HuH-7.5 (cell line): ENCODE measurements at places on chromosomes 3 and 15.

DNA sequence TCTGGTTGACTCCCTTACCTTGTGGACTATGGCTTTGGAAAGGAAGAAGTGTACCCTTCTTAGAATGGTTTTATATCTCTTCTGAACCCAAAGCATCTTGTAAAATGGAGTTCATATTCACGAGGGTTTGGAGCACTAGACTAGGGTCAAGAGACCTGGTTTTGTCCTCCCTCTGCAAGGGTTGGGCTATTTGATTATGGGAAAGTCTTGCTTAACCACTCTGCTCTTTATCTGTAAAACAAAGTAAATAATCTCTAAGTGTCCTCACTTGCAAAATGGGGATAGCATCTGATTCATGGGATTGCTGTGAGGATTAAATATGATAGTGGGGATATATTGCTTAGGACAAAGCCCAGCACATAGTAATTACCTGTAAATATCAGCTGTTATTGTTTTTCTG is 17.9 kb upstream of the SLC2A2 start:
- no peak for DNase-seq

GRCh38 chr3:13069495-13069894 is 3.7 kb downstream of the IQSEC1 start:
- no peak for DNase-seq

GRCh38 chr3:127120851-127121647 is 71.9 kb upstream of the PRR23E start:
- no peak for DNase-seq

DNA sequence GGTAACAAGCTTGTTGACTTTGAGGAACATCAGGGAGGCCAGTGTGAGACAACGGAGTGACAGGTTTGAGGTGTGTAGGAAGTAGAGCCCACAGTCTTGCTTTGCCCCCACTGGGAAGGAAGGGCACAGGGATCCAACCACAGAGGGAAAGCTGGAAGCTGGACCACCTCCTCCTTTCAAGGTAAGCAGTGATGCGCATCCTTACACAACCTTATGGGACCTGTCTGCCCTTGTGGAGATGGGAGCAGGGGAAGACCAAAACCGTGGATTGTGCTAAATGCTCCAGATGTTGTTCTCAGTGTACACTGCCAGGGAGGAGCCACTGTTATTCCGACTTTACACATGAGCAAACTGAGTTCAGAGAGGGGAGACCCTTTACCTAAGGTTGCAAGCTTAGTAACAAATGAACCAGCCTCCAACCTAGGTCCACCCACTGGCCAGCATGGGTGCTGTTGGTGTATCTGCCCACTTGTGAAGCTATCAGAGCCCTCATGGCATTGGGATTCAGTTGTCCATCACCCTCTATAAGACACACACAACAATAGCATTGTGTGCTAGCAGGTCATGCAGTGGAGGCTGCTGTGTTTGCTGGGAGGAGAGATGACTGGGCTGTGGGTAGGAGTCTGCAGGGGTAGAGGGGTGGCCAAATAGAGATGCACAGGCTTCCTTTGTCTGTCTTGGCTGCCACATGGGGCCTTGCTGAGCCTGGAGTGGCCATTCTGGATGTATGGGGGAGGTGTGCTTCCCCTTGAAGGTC is 586 bp upstream of the LSMEM2 start:
- DNase-seq = no peak

GRCh38 chr15:45550436-45550835 is 27.9 kb upstream of the SLC30A4 start:
- DNase-seq = no peak

DNA sequence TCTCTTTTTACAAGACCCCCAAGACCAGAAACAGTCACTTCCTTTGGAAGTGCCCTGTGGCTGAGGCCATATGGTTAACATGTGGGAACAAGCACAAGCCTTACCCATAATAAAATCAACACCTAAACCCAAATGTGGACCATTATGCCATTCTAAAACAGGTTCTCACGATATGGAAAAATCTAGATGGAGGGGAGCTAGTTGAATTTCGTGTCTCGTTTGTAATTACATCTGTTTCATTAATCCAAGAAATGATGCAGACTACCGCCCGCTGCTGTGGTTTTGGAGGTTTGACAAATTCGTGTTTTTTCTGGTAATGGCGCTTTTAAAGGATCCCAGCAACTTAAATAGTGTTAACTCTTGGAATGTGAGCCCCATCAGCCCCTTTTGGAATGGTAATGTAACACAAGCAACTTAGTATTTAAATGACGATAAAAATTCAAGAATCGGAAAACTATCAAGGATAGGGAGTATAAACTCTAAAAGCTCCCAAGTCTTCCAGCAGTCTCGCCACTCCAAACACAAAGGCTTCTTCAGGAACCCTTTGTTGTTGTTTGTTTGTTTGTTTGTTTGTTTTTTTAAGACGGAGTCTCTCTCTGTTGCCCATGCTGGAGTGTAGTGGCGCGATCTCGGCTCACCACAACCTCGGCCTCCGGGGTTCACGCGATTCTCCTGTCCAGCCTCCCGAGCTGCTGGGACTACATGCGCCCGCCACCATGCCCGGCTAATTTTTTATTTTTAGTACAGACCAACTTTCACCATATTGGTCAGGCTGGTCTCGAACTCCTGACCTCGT is 1.1 kb downstream of the CNBP start:
- no peak for DNase-seq

DNA sequence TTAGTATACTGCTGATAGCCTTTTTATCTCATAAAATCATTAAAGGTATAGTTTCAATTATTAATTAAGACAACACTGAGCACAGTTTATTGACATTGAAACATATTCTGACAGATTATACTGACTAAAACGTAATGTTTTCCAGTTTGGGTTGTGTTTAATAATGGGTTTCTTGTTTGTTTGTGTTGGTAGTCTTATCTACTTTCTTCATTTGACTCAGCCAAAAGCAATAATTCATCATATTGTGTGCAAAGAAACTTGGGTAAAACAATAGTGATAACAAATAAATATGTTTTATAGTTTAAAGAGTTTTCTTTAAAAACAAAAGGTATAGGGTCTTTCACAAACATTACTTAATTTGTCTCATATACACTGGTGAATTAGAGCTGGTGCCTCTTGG is 629.2 kb upstream of the AGTR1 start:
- no peak for DNase-seq

DNA sequence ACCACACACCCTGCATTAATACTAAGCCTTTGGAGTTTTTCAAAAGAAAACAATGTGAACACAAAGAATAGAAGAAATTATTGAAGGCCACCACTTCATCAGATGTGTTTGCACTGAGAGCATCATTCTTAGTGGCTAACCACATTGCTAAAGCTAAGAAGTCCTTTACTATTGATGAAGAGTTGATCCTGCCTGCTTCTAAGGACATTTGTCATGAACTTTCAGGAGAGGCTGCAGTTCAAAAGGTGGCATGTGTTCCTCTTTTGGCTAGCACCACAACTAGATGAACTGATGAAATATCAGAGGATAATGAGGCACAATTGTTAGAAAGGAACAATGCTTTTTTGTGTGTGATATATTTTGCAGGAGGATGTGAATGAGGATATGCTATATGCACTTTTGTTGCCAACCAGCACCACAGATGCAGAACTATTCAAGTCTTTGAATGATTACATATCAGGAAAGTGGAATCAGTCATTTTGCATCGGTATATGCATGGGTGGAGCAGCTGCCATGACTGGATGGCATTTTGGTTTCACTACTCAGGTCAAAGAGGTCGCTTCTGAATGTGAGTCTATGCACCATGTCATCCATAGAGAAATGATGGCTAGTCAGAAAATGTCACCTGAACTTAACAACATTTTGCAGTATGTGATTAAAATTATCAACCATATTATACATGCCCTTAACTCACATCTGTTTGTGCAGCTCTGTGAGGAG is 2.5 kb upstream of the EID1 start:
- no peak for DNase-seq

DNA sequence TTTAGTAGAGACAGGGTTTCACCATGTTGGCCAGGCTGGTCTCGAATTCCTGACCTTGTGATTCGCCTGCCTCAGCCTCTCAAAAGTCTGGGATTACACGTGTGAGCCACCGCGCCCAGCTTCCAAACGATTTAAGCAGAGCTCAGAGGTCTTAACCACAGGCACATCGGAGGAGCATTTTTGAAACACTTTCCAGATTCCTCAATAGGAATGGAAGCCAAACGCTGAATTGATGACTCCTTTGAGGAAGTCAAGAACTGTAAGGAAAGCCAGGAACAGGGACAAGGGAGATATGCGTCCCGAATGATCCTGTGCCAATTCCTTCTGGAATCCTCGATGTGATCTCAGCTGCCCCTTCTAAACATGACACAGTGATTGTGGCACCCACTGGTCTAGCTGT is 40.0 kb downstream of the TRH start:
- DNase-seq = no peak

DNA sequence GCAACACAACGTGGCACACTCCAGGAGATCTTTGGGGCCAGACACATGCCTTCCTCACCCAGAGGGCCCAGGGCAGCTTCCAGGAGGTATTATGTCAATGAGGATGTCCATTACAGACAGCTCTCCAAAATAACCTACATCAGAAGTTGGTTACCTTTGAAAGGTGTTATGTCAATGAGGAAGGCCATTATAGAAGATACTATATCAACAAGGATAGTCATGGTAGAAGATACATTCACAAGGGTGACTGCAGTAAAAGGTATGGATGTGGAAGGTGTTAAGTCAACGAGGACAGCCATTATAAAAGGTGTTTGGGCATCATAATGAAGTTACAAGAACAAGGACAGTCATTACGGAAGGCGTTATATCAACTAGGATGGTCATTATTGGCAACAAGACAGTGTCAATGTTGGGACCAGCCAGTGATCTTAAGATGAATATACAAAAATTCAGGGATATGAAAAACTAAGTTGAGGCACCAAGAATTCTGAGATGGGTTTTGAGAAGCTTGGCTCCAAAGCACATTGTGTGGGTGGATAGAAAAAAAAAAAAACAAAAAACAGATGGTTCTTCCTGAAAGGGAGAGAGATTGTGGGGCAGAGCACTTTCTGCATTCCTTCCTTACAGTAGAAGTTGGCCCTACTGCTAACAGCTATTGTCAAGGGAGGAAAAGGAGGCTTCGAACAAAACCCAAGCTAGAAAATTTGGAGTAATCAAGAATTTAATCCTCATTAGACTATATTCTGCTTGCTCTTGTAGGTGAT is 11.2 kb downstream of the CDCP1 start:
- no peak for DNase-seq

- no peak for DNase-seq
Measured at GRCh38 chr15:88497109-88497765, 29.7 kb downstream of the MRPS11 start.

DNA sequence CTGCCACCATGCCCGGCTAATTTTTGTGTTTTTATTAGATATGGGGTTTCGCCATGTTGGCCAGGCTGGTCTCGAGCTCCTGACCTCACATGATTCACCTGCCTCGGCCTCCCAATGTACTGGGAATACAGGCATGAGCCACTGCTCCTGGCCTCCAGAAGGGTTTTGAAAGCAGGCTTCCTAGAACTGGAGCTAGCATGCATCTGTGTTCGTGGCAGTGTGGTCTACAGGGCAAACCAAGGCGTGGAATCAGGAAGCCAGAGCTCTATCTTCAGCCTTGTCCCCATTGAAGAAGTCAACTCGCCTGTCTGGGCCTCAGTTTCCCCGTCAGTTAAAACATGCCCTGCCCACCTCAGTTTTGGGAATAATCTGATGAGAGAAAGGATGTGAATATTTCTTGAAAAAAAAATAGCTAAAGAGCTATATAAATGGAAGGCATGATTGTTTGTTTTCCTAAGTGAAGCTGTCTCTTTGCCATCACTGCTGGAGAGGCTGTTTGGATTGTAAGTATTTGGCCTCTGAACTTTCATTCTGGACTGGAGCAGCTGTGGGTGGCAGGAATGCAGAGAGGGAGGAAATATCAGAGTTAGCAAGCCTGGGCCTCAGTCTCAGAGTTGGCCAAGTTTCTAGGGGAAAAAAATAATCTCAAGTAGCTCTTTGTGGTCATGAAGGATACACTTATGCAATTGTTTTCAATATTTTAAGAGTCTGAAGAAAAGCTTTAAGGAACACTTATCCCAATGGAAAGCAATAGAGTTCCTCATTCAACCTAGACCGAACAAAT is 36.5 kb upstream of the UACA start:
- peak; percentile 53 for DNase-seq

DNA sequence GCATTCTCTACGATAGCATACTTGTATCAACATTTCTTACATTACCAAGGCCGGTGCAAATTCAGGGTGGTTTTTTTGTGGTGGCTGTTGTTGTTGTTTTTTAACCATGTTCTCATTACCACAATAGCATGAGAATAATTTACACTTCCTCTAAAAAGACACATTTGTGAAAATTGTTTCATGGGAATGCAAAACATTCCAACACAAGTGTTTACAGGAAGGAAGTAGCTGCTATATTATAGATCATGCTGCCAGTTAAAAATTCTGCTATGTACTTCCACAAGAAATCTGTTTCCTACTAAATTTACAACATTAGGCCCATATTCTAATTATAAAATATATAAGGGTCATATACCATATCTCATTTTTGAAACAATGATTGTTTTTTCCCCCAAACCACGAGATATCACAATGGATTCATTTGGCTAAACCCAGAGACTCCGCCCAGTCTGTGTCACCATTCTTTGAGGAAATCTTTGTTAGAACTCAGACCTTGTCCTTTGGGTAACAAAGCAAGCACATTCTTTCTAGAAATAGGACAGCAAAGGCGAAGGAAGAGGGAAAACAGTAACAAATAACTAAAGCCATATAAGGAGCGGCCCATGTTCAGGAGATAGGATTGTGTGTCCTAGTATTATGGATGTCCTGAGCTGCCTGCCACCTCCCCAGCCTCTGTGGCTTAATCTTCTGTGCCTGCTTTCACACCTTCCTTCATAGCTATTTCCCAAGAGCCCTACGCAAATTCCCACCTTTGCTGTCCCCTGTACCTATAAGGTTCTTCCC is 60.1 kb downstream of the UACA start:
- no peak for DNase-seq

GRCh38 chr3:25558796-25559195 is 105.9 kb downstream of the TOP2B start:
- no peak for DNase-seq

- peak; percentile 20 for DNase-seq
Measured at GRCh38 chr3:63228677-63229076, 49.4 kb upstream of the SYNPR start.

GRCh38 chr3:191382661-191383060 is 52.3 kb upstream of the UTS2B start:
- DNase-seq = no peak
